Stimulated activated CD8-positive, alpha-beta memory T cell treated with anti-CD3 and anti-CD28 coated beads, Interleukin-4, amount 100 ng/mL, for 4 hours (primary cell): ENCODE measurements at places on chromosomes 5 and 9.

GRCh38 chr9:128005923-128006322 lies 25.1 kb upstream of the EEIG1 start:
- DNase-seq, result no peak

- DNase-seq, result no peak
Measured at GRCh38 chr9:10443868-10444204, 169.0 kb downstream of the PTPRD start.

GRCh38 chr5:141742866-141743851 lies 61.1 kb upstream of the ARAP3 start:
- DNase-seq, result no peak

DNA sequence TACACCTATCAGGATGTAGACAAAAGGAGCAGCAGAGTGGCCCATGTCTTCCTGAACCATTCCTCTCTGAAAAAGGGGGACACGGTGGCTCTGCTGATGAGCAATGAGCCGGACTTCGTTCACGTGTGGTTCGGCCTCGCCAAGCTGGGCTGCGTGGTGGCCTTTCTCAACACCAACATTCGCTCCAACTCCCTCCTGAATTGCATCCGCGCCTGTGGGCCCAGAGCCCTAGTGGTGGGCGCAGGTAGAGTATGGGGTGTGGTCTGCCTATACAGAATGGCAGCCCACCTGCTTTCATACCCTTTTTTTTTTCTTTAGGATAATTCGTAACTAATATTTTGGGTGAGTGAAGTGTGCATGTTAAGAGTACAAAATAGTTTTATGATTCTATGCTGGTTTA lies 1.1 kb downstream of the SLC27A6 start:
- no peak for DNase-seq

- DNase-seq, result no peak
Measured at GRCh38 chr5:139361835-139362429, 20.3 kb downstream of the PAIP2 start.

GRCh38 chr5:663436-664342 lies 29.5 kb downstream of the TPPP start:
- DNase-seq, result no peak

DNA sequence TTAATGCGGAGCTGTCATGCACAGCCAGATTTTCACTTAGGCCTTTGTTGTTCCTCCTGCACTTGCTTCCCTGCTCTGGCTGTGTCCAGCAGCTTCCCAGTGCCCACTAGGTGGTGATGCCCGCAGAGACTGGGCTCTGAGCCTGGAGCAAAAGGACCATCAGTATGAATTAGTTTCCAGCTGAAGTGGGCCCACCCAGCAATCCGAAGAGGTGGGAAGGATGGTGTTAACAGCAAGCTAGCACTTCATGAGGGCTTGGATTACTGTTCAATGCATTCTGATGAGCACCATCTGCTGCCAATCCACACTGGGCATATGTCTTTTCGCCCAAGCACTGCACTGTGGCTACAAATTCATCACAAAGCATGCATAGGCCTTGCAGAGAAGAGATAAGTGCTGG lies 459.1 kb downstream of the SPOCK1 start:
- DNase-seq, result no peak

DNA sequence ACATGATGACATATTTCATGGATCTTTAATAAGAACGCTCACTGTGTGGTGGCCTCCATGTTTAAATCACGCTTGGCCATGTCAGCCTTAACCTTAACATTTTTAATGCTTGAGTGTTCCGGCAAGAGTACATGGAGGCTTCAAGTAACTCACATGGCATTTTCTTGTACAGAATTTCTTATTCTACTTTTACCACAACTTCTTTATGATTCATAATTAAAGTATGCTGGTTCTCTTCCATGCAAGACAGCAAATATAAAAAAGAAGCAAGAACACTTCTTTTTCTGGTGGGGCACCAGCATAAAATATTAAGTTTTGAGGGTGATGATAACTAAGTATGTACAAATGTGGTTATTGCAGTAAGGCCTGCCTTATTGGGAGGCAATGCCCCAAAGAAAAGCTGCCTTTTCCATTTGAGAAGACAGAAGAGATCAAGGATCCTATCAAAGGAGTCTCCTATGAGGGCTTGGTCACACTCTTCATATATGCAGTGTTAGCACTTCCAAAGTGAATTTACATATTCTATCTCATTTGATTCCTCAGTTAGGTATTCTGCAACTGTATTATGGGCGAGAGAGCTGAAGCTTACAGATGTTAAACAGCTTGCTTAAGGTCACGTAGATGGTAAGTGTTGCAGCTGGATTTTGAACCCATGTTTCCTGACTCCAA lies 382.7 kb upstream of the MEF2C start:
- no peak for DNase-seq

DNA sequence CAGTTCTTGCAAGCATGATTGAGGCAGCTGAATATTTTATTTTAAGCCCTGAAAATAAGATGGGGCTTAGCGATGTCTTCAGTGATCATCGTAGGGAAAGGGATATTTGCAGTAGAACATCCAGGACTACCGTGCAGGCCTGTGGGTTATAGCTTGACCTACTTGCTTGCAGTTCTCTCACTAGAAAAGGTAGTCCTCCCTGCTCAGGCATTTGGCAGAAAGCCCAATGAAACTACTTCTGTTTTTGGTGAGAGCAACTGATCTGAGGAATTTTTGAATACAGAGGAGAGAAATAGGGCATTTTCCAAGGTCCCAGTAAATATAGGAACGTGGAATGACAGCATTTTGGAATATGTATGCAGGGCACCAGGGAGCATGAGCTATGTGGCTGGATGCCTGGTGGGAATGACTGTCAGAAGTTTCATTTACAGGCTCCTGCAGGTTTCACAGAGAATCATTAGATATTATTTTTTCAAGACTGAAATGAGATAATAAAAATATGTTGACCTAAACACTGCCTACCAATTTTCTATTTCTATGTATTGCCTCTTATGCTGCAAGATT lies 417.9 kb upstream of the ACTBL2 start:
- DNase-seq, result no peak

DNA sequence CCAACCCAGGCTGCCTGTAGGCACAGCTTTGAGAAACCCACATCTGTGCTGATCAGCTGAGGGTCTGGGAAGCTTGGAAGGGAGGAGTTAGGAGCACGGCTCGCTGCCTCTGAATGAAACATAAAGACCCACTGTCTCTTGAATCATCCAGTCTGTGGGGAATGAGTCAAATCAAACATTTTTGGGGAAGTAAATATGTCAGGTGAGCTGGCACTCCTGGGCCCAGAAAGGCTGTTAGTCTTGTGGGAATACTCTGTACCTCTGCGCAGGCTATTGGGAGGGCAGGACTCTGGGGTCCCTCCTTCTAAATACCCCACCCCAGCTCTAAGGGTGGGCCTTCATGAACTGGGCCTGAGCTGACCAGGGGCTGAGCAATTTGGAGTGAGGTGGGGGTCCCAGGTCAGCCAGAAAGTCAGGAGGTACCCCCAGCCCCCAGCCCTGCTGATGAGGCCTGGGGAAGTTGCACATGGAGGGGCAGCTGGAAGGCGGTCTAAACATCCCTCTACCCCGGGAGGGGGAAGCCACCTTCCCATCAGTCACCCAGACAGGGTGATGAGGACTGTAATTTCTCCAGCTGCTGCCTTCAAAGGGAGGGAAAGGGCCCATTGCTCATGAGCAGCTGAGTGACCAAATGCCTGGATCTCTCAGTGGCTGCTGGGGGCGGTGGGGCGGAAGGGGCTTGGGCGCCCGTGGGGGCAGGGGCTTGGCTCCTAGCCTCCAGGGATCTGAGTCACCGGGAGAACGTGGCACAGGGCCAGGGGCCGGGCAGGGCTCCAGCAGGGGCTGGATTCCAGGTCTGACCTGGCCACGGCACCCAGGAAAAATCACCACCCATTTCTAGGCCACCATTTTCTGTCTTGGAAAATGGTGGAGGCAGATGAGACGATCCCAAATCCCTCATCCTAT lies 10.8 kb downstream of the FIBCD1 start:
- no peak for DNase-seq

DNA sequence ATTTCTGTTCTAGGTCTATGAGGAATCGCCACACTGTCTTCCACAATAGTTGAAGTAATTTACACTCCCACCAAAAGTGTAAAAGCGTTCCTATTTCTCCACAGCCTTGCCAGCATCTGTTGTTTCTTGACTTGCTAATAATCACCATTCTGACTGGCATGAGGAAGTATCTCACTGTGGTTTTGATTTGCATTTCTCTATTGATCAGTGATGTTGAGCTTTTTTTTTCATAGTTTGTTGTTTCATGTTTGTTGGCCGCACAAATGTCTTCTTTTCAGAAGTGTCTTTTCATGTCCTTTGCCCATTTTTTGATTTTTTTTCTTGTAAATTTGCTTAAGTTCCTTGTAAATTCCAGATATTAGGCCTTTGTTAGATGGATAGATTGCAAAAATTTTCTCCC lies 867.1 kb downstream of the DTWD2 start:
- DNase-seq, result no peak

GRCh38 chr5:1746371-1747078 lies 53.1 kb downstream of the MRPL36 start:
- no peak for DNase-seq

GRCh38 chr9:37747271-37747753 lies 6.3 kb upstream of the TRMT10B start:
- peak; percentile 3 for DNase-seq

GRCh38 chr5:101437351-101437750 lies 534.3 kb upstream of the ST8SIA4 start:
- DNase-seq, result no peak

DNA sequence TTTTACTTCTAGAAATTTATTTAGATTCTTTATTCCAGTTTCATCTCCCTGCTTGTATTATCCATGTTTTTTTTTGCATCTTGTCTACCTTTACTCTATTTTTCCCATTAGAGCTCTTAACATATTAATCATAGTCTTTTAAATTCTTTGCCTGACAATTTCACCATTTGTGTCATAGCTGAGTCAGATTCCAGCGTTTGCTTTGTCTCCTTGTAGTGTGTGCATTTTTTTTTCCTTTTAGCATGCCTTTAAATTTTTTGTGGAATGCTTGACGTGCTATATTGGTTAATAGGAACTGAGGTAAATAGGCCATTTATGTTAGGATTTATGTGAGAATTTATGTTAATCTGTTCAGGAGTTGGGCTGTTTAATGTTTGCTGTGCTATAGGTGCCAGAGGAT lies 41.8 kb upstream of the NFIL3 start:
- DNase-seq, result no peak

GRCh38 chr5:135193213-135194125 lies 159.4 kb upstream of the PITX1 start:
- DNase-seq, result no peak

DNA sequence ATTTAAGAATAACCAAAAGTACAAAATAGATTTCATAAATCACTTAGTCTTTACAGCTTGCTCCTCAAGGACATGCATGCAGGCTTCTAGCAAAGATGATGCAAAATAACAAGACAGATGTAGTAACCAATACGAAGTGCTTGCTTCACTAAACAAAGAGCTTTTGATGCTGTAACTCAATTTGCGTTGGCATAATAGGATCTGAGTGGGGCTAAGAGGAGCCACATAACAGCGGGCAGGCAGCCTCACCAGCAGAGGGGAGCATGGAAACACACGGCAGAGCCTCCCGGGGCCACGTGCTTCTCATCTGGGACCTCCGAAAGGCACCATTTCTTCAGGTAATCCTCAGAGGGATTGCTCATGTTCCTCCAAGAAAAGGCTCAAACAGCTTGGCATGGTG lies 139.7 kb downstream of the C5orf15 start:
- DNase-seq, result no peak

DNA sequence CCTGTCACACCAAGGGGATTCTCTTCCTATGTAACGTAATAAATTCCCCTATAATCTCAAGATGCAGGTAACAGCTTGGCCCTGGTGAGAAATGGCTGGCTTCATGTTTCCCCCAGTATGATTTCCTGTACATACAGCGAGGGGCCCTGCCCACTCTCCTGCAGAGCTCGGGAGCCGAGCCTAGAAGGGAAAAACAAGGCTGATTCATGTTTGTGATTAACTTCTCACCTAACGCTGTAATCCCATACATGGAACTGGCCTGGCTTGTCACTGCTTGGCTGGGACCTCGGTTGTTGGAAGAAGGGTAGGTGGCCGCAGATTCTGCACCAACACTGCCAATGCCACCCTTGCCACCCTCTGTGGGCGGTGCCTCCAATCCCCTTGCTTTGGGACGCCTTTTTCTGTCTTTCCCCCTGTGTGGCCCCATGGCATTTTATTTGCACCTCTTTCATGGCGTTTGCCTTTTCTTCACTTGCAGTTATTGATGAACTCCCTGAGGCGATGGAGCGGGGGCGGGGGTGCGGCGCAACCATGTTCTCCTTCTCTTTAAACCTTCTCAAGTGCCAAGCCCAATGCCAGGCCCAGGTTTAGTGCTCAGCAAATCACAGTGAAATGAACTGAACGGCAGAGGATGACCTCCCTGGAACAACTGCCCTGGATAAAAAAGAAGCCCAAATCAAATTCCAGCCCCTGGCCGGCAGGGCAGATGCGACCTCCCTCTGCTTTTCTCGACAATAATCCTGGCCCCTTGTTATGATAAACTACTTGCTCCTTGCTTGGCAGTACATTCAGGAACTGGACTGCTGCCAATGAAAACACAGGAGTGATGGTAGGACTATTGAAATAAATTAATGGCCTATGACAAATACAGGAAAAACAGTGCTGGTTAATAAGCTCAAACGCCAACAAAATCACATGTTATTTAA lies 108.1 kb downstream of the TMEM174 start:
- DNase-seq, result no peak

- no peak for DNase-seq
Measured at GRCh38 chr5:54323495-54323894, 13.1 kb upstream of the ARL15 start.

GRCh38 chr9:97431549-97432143 lies 19.8 kb downstream of the TDRD7 start:
- no peak for DNase-seq

GRCh38 chr5:170527991-170528390 lies 24.2 kb downstream of the KCNIP1 start:
- no peak for DNase-seq

- DNase-seq, result no peak
Measured at GRCh38 chr9:87698069-87698809, 27.7 kb upstream of the CTSL start.

GRCh38 chr5:110414360-110414759 lies 312.1 kb downstream of the TMEM232 start:
- no peak for DNase-seq

DNA sequence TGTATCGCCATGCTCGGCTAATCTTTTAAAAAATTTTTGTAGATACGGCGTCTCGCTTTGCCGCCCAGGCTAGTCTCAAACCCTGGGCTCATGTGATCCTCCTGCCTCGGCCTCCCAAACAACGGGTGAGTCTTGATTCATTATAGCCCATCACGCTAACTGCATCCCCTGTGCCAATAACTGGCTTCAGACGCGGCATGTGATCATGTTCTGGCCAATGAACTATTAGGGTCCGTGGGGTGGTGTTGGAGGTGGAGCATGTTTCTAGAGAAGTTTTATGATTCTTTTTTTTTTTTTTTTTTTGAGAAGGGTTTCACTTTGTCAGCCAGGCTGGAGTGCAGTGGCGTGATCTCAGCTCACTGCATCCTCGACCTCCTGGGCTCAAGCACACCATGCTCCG lies 51.0 kb downstream of the FGF18 start:
- DNase-seq, result no peak
